SW 1271 (cell line): ENCODE measurements at places on chromosomes 3 and 15.

- DNase-seq = no peak
Observed at GRCh38 chr3:150377601-150378300, 30.3 kb upstream of the TSC22D2 start.

DNA sequence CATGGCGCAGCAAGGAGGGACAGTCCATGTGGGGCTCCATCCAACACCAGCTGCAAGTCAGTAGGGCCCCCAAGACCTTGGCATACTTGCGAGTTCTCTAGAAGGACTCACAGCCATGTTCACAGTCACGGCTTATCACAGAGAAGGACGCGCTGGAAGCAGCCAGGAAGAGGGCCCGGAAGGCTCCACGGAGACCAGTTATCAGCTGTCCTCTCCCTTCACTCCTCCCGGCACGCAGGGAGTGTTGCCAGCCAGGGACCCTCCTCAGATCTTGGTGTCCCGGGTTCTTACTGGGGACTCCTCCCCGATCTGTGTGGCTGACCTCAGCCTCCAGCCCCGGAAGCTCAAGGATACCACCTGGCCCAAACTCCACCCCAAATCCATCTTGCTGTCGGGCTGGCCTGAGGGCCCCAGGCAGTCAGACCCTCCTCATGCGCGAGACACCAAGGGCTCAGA, 68.0 kb downstream of the SLTM start:
- DNase-seq = no peak

- no peak for DNase-seq
Observed at GRCh38 chr3:23961066-23961465, 16.0 kb downstream of the NR1D2 start.

GRCh38 chr3:180196658-180197057, 159.9 kb upstream of the PEX5L start:
- no peak for DNase-seq

DNA sequence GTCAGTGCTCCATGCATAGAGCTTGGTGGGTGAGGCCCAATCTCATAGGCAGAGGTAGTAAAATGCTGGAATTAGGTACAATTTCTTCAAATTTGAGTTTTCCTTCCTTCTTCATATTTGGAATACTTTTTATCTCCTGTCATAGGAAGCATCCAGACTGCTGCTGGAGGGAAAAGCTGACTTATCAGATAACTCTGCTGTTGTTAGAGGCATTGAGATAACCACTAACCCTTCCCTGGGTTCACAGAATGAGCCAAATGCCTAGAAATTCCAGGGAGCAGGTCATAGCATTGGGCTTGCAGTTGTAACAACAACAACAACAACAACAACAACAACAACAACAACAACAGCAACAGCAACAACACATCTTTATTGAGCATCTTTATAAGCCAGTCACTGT, 332.7 kb downstream of the PDCD6IP start:
- DNase-seq = no peak

DNA sequence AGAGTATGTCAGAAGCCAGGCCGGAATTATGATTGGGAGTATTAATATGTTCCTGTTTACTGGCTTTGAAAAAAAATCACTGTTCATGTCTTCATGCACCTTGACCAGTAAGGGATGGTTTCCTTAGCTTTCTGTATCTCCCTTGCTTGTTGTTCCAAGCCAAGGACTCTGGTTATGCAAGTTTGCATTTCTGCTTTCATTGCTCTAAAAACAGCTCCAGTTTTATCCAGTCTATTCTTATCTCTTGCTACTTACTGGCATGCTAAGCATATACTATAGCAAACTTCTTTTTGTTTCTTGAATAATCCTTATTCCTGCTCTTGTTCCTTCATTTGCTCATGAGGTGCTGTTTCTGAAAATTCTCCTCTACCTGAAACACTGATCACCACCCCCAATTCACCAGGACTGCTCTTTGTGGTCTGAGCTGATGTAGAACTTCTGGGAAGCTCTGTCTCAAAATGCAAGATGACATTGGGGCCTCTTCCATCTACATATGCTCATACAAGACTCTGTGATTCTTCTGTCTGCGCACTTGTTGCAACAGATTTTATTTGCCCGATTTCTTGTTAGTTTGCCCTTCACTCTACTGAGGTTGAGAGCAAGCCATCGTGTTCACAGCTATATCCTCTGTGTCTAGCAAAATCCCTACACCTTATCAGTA, 173.0 kb downstream of the EBLN2 start:
- no peak for DNase-seq

- no peak for DNase-seq
Observed at GRCh38 chr3:71684757-71685386, 40.3 kb downstream of the EIF4E3 start.

- DNase-seq = no peak
Observed at GRCh38 chr3:143090976-143091837, 28.4 kb upstream of the CHST2 start.

GRCh38 chr3:5071061-5071460, 51.0 kb upstream of the ARL8B start:
- DNase-seq = no peak

DNA sequence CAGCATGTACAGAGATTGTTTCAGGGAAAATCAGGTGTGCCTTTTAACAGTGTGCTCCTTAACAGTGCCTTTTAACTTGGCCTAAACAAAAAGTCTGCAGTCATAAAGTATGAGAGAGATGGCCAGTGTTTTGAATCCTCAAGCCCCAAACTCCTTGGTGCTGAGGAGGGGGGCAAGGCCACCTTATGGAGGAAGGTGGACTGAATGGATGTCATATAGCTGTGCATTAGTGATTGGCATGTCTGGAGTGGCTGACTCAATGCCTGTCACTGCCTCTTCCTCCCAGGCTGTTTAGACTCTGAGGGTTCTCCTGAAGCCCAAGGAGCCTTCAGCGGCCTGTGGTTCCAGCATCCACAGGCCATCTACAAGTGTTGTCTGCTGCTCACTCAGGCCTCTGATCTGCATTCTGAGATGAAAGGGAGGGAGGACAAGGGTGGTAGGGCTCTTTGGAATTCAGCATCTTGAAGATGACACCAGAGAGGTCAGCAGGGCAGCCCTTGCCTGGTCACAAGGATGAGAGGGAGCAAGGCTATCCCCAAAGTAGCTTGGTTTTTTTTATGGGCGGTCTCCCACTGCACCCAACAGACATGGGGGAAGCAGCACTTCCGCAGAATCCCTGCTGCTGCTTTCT, 1.5 kb downstream of the FOXL2NB start:
- DNase-seq = no peak

- no peak for DNase-seq
Observed at GRCh38 chr3:48765376-48765775, 48.4 kb upstream of the IP6K2 start.

DNA sequence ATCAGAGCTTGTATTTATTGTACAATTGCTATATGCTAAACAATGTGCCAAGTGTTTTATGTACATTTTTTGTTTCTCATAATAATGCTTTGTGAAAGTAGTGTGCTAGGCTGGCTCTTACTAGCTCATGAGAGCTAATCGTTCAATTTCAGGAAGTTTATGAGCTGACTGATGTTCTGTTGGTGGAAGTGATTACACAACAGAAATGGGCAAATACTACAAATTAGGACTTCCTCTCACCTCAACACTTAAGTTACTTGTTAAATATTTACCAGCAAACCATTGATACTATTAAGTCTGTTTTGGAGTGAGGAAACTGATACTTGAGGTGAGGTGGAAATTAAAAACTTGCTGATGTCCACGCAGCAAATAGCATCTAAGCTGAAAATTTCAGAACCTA, 32.3 kb downstream of the SLC9C1 start:
- DNase-seq = no peak

GRCh38 chr15:50803479-50804180, 38.1 kb upstream of the SPPL2A start:
- DNase-seq = no peak

- DNase-seq = no peak
Observed at GRCh38 chr15:40050788-40051470, 11.9 kb upstream of the SRP14 start.

- DNase-seq = no peak
Observed at GRCh38 chr15:42094512-42094963, at the start of gene PLA2G4D. Gene PLA2G4D, minus strand, starts transcription at chr15:42094562. Its CDS starts 103 bp downstream, at chr15:42094459.

DNA sequence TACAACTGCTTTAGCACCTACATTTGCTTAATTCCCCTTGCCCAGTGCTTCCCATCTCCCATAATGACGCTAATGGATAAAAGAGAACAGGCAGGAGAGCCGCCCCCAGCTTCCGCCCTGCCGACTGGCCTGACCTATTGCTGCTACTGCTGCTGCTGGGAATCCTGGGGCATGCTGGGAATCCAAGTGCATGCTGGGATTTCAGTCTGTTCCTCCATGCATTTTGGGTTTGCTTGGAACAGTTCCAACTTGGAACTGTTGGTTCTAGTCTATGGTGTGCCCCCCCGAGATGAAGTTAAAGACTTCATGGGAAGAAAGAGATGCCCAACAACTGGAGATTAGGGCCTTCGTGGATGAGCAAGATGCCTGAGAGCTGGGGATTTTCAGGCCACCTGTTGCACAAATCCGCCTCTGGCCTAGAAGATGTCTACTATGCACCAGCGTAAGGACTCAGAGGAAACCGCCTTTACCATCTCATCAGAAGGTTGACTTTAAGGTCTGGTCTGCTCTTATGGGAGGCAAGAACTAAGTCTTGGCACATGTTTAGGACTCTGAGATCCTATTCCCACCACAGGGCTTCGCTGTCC, 29.0 kb downstream of the HAPLN3 start:
- no peak for DNase-seq

DNA sequence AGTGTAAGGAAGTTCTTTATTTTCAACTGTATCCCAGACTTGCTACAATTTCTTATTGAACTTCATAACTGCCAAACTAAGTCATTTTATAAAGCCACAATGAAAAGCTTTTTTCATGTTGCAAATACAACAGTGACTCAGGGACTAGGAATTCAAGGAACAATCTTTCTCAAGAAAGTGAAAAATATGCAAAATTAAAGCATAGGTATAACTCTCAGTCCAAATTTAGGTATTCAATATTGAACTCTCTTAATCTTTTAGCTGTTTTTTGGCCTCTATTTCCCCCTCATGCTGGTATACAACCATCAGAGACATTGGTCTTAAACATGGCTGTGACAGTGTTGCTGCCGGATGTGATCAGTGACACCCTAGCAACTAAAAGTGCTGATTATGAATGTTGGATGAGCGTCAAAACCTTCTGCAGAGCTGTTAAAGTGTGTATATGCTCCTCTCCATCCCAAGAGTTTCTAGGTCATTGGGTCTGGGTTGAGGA, 476.9 kb downstream of the ZNF385D start:
- no peak for DNase-seq

DNA sequence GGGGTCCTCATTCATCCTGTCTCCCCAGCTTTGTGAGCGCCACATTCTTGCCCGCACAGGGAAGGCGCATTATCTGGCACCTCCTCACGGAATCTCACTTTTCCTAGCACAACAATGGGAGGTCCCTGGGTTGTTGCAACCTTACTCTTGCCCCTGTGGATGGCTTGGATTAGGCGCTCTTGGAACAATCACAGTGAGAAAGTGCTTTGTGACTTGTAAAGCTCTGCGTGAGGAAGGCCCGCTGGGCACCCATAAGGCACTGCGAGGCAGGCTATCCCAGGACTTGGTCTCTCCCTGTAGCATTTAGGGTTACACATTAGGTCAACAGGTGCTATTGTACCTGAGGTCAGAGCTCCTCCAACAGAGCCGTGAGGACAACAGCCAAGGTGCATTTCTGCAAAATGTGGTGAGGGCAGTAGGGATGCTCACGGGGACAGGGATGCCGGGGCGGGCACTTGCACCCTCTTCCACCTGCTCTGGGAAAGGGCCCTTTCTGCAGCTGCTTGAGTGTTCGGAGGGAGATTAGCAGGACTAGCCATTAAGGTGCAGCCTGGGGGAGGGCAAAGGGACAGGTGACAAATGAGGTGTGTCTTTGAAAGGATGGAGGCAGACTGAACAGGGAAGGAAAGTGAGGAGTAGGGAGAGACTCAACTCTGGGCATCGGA, 13.9 kb upstream of the LRRC15 start:
- no peak for DNase-seq

GRCh38 chr3:73453666-73454065, 171.1 kb downstream of the PDZRN3 start:
- DNase-seq = no peak

- no peak for DNase-seq
Observed at GRCh38 chr15:39273717-39274411, 307.0 kb upstream of the THBS1 start.

- DNase-seq = no peak
Observed at GRCh38 chr15:59364248-59364647, 8.4 kb downstream of the MYO1E start.
